WTC11 (cell line): ENCODE measurements at places on chromosomes 1 and 21.

DNA sequence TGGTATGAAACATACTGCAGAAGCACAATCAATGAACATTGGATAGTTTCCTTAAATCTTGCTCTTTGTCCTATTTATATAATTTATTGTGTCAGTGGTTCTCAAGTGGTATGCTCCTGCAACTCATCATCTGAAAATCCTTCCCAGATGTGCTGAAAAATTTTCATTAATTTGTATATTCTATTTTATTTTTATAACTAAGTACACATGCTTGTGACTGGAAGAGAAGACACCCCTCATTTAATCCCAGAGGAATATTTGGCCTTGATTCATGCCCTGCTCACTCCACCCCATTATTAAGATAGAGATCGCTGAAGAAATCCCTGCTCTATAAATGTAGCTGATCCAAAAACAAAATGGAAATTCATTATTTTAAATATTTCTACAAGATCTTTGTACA lies 870.5 kb upstream of the CXADR start:
- no peak for DNase-seq

DNA sequence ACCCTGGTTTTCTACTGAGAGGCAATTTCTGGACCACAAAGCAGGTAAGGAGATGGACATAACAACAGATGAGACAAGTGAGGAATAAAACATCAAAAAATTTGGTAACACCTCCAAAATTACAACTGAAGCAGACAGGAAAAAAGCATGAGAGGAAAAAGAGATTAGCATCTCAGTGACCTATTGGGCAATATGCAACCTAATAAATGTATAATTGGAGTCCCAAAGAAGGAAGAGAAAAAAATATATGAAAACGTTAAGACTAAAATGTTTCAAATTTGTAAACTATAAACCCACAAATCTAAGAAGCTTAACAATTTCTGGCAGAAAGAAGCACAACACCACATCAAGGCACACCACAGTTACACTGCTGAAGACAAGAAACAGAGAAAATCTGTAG lies 208.2 kb upstream of the TNR start:
- DNase-seq, result no peak

GRCh38 chr1:234488054-234489006 lies 9.4 kb upstream of the TARBP1 start:
- no peak for DNase-seq

GRCh38 chr21:35827004-35827403 lies 233.3 kb downstream of the SETD4 start:
- no peak for DNase-seq

DNA sequence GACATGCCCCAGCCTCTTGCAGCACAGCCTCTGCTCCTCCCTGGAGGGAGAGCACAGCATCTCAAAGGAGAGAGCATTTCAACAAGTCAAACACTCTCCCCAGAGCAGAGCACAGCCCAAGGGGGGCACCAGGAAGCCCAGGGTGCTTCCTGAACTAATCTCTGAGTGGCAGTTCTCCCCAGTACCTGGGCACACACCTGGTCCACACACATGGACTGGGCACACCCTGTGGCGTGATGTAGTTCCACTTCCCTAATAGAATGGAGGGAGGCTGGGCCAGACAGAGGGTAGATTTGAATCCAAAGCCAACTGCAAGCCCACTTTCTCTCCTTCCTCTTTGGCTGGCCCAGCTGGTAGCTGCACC lies 55.5 kb downstream of the CD46 start:
- DNase-seq, result no peak
